ENCODE measurements at places on chromosomes 5 and 9.

DNA sequence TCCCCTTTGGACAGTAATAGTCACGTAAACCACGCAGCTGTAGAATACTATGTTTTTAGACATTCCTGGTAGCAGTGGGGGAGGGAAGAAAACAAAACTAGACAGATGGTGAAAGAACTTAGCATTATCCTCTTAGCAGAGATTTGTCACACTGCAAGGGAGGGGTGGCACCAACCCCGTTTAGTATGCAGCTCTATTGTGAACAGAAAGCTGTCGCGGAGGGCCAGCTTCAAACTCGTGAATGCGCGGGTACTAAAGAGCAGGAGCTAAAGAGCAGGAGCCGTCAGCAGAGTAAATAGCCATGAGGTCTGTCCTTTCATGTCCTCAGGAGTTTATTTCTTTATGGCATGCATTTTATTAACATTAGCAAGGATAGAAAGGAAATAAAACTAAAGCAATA is 141.9 kb upstream of the SLC12A2 start:
- no peak for DNase-seq

DNA sequence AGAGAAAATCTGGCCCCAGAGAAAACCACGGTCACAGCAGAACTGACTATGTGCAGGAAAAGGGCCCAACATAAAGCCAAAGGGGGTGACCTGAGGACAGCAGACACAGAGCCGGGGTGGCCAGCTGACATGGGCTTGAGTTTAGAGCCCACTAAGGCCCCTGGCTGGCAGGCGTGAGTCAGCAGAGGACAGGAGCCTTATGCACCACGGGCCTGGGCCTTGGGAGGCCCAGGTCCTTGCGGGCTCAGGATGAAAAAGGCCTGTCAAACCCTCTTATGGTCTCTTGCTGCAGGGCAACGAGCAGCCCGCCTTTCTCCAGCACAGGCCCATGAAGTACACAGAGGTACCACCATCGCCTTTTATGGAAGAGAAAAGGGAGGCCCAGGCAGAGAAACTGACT is 19.7 kb downstream of the STK10 start:
- DNase-seq: no peak

- DNase-seq: no peak
These were observed 66.8 kb downstream of the RASGEF1C start for GRCh38 chr5:180142021-180142765.

- no peak for DNase-seq
These were observed 198.7 kb upstream of the HAPLN1 start for GRCh38 chr5:83919071-83920041.

GRCh38 chr9:129889122-129889940 is 54.1 kb downstream of the USP20 start:
- DNase-seq: no peak

DNA sequence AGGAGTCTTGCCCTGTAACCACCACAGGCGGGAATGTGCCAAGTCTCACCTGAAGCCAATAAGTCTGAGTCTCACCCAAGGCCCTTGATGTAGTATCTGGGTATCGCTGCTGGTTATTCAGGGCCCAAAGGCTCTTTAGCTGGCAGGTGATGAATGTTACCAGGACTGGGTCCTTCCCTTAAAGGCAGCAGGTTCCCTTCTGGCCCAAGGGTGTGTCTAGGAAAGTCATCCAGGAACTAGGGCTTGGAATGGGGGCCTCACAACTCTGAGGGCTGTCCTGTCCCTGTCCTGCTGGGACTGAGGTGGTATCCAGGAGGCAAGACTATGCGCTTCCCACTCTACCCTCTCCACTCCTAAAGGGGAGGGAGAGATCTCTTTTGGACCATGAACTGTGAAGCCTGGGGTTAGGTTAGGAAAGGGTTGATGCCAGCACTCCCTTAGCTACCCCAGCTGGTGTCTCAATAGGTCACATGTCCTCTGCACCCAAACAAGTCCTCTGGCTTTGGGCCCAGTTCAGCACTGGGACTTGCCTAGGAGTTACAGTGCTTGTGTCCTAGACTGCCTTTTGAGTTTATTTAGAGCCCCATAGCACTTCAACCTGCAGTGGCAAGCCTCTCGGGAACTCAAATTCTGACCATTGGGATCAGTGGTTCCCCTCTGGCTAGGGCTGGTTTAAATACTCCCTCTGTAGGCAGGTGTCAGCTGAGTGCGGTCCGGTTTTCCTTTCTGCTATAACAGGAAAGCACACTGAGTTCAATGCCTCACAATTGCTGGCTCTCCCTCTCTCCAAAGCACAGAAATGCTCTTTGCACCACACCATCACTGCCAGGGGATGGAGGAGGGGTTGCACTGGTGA is 22.5 kb upstream of the RANBP3L start:
- no peak for DNase-seq

GRCh38 chr9:93809204-93809940 is 145.8 kb downstream of the BARX1 start:
- DNase-seq: no peak

GRCh38 chr5:122846051-122846550 is 688 bp downstream of the SNX24 start:
- no peak for DNase-seq

DNA sequence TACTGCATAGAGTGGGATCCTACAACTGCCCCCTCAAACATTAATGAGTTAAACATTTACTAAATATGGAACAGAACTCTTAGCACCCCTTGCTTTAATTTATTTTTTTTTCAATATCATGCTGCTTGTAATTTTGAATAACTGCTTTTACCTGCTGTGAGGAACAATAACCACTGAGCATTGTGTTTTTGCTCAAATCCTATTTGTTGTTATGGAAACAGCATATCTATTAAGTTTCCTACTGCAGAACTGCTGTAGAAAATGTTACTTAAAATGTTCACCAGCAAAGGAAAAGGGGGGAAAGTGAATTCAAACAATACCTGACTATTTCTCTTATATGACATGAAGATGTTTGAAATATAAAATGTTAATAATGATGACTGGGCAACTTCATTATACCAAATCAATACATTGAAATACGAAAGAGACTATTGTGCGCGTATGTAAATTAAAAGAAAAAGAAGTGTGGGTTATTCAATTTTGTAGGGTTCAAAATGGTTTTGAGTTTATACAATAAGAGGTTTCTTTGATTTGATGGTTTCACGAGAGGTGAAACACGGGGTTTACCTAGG is 1043.8 kb upstream of the NUDT12 start:
- DNase-seq: no peak

DNA sequence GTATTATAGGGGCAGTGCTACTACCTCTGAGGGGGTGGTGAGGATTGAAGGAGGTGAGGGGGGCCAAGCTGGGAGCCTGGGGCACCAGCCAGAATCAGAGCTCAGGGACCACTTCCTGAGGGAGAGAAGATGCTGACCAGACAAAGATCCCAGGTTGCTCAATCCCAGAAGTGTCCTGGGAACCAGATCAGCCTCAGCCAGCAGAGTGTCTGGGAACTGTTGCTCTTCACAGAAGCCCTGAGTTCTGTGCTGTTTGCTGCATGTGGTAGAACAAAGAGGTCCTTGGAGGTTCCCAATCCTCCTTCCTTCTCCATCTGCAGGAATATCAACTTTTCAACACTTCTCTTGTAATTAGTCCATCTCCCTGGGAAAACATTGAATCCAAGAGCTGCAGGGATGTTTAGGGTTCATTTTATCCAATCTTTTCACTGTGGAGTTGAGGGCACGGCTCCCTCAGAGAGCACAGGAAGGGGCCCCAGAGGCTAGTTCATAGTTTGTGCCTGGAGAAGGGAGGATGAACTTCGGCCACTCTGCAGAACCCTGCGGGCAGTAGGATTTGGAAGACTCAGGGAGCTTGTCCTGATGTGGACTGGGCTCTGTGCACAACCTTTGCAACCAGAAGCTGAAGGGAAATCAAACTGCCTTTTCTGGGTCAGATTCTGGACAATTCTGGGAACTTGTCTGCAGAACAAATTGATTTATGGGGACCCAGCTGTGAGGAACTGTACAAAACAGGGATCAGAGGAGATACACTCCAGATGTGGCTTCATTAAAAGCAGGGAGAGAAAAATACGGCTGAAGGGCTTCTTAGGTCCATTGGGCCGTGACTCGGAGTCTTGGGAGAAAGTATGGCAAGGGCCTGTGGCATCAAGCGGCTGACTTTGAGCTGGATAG is 57.1 kb downstream of the GALNT12 start:
- DNase-seq: no peak

DNA sequence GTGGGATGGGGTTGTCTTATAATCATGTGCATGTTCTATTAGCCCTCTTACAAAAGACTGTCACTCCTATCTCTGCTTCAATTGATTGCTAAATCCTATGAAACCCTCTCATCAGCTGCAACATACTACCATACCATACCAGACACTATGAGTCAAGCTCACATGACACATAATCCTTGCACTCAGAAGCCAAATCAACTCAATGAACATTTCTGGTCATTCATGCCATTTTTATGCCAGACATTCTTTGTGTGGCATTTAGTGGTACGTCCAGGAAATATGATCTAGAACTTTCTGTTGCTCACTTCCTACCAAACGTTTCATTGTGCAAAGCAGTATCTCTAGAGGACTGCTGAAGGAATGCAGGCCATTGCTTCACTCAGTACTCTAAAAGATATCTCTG is 159.2 kb upstream of the GNA14 start:
- peak; percentile 83 for DNase-seq

DNA sequence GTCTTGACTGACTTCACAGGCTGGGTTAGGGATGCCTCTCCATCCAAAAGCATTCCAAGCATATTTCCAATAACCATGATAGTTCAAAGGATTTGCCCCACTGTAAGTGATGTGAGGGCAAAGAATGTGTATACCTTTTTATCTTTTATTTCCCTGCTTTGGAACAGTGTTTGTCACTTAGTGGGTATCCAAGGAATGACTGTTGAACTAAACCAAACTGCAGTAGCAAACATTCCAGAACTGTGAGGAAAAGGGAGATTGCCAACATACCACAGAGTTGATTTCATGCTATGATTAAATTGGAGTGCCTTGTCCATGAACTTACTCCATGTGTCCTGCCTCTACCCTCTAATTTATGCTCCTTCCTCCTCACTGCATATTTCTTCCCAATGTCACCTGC is 400.0 kb downstream of the KIAA0825 start:
- no peak for DNase-seq

- DNase-seq: no peak
These were observed 13.3 kb upstream of the PITX1 start for GRCh38 chr5:135047347-135047695.

DNA sequence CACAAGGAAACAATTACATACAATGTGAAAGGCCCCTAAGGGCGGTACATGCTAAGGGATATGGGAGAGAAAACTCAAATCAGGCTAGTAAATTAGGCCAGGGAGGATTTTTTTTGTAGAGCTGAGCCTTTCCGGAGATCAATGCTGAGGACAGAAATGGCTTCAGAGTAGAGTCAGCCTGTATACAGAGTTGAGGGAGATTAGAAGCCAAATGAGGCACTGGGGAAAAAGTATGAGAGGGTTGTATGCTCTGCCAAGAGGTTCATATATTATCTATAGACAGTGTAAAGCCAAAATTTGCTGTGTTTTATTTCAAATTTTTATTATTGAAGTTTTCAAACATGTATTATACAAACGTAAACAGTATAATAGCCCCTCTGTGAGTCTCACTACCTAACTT is 103.1 kb downstream of the BNC2 start:
- DNase-seq: no peak

DNA sequence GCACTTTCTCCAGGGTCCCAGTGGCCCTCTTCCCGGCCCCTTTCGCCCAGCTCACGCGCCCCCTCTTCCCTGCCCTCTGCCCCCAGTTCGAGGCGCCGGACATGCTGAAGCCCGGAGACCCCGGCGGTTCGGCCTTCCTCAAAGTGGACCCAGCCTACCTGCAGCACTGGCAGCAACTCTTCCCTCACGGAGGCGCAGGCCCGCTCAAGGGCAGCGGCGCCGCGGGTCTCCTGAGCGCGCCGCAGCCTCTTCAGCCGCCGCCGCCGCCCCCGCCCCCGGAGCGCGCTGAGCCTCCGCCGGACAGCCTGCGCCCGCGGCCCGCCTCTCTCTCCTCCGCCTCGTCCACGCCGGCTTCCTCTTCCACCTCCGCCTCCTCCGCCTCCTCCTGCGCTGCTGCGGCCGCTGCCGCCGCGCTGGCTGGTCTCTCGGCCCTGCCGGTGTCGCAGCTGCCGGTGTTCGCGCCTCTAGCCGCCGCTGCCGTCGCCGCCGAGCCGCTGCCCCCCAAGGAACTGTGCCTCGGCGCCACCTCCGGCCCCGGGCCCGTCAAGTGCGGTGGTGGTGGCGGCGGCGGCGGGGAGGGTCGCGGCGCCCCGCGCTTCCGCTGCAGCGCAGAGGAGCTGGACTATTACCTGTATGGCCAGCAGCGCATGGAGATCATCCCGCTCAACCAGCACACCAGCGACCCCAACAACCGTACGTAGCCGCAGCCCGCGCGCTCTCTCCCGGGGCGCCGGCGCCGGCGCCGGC is 1.0 kb downstream of the PRDM6 start:
- DNase-seq: no peak

DNA sequence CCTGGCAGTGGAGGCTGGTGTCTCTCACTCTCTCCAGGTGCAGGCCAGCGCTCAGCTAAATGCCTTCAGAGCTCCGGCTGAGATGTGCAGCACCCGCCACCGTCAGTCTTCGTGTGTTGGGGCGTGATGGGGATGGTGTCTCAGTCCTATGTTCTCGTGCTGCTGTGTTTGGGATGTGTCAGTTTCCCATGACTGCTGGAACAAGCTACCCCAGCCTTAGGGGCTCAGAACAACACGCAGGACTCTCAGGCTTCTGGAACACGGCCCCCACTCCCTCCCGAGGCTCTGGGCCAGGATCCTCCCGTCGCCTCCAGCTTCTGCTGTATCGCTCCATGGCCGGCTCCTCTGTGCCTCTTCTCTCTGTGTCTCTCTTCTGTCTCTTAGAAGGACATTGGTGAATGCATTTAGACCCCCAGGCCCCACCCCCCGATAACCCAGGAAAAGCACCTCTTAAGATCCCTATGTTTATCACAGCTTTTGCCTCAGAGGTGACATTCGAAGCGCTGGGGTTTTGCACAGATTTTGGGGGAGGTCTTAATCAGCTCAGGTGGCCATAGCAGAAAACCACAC is 9.6 kb upstream of the CEP72 start:
- no peak for DNase-seq

DNA sequence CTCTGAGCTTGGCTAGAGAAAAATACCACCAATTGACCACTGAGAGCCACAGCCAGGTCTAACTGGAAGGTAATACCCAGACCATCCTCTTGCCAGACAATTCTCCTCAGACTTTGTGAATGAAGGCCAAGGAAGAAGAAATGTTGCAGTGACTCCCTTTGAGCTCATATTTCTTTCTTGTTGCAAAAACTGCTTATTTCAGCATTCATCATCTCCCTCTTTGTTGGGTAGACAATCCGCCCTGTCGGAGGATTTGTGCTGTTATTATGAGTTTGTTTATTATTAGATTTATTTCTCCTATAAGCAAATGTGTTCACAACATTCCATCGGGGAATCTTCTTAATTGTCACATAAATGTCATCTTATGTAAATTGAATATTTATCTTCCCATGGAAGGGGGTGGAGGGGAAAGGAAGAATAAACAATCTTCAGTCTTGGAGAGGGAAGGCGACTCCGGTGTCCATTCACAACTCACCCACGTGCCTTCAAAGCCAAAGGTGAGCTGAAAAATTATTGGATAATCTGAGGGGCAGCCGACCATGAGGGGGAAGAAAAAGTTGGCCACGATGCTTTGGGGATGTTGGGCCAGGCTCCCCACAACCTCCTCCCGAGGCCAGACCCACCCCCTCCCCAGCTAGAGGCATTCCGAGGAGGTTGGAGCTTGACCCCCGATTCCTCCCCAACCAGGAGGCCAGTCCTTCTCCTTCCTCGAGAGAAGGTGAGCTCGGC is 1.8 kb upstream of the JADE2 start:
- no peak for DNase-seq

GRCh38 chr5:72508241-72509170 is 1.3 kb upstream of the ZNF366 start:
- DNase-seq: no peak
